ENCODE measurements at places on chromosomes 1 and 21.

DNA sequence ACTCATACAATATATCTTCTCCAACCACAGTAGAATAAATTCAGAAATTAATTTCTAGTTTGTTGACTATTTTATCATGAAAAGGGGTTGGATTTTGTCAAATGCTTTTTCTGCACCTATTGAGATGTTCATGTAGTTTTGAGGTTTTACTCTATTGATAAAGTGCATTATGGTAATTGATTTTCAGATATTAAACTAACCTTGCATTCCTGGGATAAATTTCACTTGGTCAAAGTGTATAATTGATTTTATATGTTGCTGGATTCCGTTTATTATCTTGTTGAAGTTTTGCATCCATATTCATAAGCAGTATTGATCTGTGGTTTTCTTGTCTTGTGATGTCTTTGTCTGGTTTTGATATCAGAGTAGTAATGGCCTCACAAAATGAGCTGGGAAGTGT, 34.4 kb upstream of the HYI start:
- DNase-seq, result no peak

DNA sequence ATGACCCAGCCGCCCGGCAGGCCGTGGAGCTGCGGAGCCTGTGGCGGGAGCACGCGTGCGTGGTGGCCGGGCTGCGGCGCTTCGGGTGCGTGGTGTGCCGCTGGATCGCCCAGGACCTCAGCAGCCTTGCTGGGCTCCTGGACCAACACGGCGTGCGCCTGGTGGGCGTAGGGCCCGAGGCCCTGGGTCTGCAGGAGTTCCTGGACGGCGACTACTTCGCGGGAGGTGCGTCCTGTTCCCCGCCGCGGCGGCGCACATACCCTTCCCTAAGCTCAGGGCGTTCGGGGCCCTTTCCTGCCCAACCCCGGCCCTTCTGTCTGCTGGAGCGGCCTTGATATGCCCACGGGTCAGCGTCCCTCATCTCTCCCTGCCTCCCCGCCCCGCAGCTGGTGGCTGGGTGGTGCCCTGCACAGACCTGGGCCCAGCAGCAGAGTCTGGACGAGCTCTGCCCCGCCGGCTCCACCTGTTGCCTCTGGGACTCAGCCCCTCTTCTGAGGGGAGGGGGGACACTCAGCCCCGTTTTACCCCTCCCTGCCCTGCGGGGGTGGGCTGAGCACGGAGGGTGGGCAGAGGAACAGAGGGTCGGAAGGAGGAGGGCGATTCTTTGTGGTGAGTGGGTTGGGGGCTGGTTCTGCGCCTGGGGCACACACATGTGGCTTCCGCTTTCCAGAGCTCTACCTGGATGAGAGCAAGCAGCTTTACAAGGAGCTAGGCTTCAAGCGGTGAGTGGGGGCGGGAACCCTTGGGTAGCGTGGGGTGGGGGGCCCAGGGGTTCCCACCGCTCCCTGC, 688 bp downstream of the PRXL2B start:
- peak; percentile 23 for DNase-seq

GRCh38 chr1:25006770-25007169, 76.7 kb upstream of the RUNX3 start:
- DNase-seq, result no peak

- peak; percentile 58 for DNase-seq
Observed at GRCh38 chr21:44919111-44919912, 1.4 kb downstream of the ITGB2 start.

GRCh38 chr1:107804741-107805140, 160.2 kb downstream of the VAV3 start:
- no peak for DNase-seq

- DNase-seq, result no peak
Observed at GRCh38 chr1:204846546-204846945, 24.1 kb upstream of the NFASC start.

- no peak for DNase-seq
Observed at GRCh38 chr1:165845992-165846748, 18.8 kb downstream of the UCK2 start.

- no peak for DNase-seq
Observed at GRCh38 chr1:39926343-39926793, 24.7 kb upstream of the MYCL start.

- DNase-seq, result no peak
Observed at GRCh38 chr1:76759171-76759860, 108.0 kb upstream of the ST6GALNAC5 start.

DNA sequence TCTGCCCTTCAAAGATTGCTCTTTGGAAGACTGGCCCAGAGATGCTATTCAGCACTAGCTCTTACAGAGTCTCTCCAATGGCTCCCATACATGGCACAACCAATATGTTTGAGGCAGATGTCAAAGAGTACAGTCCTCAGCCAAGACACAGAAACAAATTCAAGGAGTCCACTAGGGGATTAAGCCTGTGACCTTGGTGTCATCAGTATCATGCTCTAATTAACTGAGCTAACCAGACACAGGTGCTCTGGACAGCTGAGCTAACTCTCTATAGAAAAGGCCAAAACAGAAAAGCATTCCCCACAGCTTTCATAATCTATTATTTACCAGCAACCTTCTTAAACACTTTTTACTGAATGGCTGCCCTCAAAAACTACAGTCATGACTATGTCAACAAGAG, 666.0 kb upstream of the PLXNA2 start:
- no peak for DNase-seq

DNA sequence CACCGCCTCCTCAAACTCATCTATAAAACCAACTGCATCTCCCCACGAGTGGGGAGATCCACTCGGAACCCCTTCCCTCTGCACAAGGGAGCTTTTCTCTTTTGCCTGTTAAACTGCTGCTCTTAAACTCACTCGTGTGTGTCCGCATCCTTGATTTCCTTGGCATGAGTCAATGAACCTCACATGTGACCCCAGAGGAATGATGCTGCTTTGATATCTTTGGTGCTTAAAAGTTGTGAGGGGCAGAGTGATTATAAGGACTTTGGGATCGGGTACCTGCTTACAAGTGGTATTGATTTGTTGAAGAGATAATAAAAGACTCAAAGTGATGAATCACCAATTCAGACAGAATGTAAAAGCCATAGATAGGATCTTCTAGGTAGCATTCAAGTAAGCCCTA, 125.3 kb downstream of the GREM2 start:
- DNase-seq, result no peak

GRCh38 chr1:147822292-147822691, 61.9 kb upstream of the GJA5 start:
- DNase-seq, result no peak

DNA sequence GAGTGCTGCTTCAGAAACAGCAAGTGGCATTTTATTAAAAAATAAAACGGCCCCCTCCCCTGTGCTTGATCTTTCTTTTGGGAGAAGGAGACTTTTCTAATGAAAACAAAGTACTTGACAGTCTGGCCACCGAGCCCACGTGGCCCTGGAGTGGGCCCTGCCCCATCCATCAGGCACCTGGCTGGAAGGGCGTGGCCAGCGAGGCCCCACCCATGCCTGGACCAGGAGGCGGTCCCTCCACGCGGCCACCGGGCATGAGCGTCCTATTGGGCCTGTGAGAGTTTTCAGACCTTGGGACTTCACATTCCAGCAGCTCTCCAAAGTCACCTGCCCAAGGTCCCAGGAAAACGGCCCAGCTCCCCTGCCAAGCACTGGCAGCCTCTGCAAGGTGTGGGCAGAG, 144.7 kb downstream of the CASZ1 start:
- DNase-seq, result no peak

GRCh38 chr1:89622895-89623294, 10.0 kb upstream of the LRRC8C start:
- no peak for DNase-seq

DNA sequence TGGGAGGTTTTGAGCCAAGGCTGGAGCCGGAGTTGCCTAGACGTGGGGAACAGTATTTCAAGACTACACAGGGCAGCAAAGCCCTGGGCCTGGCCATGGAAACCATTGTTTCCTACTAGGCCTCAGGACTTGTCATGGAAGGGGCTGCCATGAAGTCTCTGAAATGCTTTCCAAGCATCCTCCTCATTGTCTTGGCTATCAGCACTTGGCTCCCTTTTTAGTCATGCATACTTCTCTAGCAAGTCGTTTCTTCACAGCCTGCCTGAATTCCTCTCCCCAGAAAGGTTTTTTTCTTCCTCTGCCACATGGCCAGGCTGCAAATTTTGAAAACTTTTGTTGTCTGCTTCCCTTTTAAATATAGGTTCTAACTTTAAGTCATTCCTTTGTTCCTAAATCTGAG, 406.6 kb upstream of the TMPRSS15 start:
- DNase-seq, result no peak

GRCh38 chr1:180188091-180188506, 33.4 kb downstream of the QSOX1 start:
- peak; percentile 30 for DNase-seq

GRCh38 chr1:202571719-202572339, 138.4 kb downstream of the SYT2 start:
- peak; percentile 53 for DNase-seq

DNA sequence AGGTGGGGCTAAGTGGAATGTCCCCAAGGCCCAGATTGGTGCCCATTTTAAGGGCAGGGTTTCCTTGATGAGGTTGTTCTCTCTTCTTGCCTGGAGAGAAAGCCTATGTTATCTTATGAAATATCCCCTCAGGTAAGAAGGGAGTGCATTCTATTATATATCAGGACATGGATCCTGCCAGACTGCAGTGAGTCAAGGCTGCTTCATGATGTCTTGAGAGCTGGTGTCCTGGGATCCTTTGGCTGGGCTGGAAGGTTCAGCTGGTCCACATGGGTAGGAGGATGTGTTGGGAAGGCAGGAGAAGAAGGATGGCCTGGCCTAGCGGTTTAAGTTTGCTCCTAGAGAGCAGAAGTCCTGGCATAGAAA, 207.6 kb downstream of the ROR1 start:
- no peak for DNase-seq

DNA sequence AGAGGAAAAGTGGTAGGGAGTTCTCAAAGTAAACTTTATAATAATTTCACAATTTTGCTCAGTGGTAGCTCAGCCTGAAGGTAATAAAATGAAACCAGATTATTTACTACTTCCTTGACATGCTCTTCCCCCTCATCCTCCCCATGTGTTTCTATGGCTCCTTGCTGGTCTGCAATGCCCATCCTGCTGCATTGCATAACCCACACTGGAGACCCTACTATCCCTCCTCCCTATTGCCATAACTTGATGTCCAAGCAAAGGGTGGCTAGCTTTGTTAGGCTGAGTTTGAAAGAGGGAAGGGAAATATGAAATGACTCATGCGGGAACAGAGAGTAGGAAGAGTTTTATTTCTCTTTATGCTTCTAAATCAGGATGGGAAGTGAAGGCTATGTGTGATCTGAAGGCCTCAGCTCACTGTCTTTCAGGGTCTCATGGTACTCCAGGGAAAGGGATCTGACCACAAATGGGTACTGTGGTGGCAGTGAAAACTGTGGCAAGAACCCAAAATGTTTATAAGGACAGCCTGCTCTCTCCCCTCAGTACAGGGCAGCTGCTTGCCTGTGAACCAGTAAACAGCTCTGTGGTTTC, 36.4 kb upstream of the HSD17B7 start:
- DNase-seq, result no peak
